Head of caudate nucleus (tissue), 42 donors: ENCODE measurements at places on chromosomes 5 and 9.

DNA sequence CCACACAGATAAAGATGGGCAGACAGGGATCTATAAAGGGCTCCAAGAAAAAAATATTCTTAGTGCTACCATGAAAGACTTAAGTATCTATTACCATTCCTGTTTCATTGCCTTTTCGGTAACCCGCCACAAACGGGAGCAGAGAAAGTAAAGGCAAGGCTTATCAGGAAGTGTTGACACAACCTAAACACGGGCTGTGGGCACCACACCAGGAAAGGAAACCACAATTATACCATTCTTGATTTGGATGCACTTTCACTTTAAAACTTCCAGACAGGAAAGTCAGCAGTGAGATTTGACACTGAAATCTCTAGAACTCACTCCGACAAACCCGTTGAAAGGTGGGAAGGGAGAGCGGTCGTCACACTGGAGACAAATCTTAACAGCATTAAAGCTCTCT, 6.5 kb downstream of the TLE1 start:
- no peak for DNase-seq

GRCh38 chr9:76630916-76631315, 133.3 kb upstream of the PCA3 start:
- no peak for DNase-seq

GRCh38 chr5:171627936-171628632, 157.5 kb upstream of the SMIM23 start:
- no peak for DNase-seq

DNA sequence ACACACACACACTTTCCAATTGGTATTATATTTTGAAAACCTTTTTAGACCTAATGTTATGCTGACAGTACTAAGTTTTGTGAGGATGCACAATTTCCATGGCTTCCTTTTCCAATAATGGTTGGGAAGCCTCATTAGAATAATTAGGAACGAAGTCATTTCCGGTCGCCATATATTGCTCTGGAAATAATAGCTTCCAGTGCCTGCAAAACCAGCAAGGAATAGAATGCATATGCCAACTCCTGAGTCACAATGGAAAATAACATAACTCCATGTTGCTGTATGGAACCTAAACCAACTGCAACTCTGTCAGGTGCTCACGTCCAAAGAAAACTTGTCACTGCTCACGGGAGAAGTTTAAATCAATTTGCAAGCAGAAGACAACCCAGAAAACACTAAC, 222.0 kb downstream of the EBF1 start:
- DNase-seq = no peak

DNA sequence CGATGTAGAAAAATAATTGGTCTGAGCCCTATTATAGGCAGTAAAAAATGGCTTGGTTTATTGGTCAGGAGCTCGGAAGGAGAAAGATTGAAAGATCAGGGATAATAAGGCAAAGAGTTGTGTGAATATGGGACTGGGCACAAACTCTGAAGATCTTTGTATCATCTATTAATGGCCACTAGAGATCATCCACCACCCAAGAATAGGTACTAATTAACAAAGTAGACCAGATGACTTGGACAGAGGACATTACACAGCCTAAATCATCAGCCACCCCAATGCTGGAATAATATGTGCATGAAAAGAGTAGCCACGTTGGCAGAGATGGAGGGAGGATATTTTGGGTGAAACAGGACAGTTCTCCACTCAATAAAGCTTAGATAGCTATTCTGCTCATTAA, 364.1 kb downstream of the EFNA5 start:
- DNase-seq = no peak

DNA sequence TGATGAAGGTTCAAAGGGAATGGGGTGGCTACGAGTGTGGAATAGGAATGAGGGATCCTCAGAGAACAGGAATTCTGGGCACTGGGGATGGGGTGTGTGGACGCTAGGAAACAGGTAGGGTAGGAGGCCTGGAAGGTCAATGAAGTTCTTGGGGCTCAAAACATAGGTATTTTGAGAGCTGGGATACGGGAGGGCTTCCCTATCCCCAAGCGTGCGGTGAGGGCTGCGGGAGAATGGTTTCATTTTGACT, 718 bp downstream of the QSOX2 start:
- DNase-seq = no peak

GRCh38 chr5:82938901-82939725, 138.1 kb downstream of the TMEM167A start:
- DNase-seq = no peak

DNA sequence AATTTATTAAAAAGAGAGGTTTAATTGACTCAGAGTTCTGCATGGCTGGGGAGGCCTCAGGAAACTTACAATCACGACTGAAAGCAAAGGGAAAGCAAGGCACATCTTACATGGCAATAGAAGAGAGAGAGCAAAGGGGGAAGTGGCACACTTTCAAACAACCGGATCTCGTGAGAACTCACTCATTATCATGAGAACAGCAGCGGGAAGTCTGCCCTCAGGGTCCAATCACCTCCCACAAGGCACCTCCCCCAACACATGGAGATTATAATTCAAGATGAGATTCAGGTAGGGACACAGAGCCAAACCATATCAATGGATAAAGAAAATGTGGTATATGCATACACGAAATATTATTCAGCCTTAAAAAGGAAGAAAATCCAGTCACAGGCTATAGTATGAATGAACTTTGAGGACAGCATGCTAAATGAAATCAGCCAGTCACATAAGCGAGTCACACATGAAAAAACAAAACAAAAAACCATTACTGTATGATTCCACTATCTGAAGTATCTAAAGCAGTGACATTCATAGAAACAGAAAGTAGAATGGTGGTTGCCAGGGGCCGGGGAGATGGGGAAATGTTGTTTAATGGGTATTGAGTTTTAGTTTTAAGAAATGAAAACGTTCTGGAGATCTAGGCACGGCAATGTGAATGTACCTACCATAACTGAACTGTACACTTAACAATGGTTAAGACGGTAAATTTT, 83.4 kb upstream of the PCA3 start:
- DNase-seq = no peak

DNA sequence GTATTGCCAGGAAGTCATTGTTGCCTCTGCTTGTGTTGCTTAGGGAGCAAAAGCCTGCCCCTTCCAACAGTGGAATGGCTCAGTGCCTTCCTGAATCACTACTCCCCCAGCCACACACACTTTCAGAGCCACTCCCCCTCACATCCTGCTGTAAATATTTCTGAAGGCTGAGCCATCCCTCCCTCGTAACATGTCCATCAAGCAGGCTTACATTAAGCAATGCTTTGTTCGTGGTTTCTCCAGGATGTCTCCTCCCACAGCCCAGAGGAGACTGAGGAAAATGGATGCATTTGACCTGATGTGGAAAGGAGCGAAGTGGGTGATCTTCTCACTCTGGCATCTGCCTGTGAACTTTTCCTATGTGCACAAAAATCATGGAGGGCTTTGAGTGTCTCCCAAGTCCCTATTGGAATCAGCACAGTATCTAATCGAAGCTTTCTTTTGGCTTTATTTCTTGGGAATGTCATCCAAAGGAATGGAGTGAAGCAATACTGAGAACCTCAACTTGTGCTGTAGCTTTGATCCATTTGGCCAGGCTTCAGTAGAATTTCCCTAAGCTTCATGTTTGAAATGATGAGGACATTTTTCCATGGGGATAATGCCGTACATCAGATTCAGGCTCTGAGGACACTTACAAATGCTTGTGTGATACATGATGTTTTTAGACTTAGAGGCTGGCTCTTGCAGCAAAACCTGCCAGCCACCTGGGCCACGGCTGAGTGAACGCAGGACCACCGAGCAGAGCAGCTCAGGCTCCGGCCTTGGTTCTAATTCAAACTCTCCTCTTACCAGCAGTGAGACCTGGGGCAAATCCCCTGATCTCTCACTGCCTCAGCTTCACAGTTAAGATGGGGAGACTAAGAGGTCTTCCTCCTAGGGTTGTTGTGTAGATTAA, 389.1 kb downstream of the ENC1 start:
- DNase-seq = no peak

GRCh38 chr5:154647114-154647760, 107.9 kb upstream of the LARP1 start:
- no peak for DNase-seq

DNA sequence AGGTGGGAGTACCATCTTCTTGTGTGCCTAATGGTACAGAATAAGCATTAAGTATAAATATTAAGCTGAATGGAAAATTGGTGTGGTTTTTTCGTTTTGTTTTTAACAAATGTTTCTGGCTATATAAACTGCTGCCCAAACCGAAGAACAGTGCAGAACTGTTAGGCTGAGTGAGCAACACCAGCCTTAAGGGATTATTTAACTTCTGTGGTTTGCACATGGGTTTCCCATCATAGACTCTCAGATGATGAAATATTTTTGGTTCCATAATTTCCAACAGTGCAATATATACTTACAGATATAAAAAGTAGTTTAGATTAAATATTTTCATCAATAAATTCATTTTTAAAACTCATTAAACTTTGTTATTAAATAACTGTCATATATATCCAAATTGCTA, 16.4 kb downstream of the C5orf63 start:
- DNase-seq = no peak

DNA sequence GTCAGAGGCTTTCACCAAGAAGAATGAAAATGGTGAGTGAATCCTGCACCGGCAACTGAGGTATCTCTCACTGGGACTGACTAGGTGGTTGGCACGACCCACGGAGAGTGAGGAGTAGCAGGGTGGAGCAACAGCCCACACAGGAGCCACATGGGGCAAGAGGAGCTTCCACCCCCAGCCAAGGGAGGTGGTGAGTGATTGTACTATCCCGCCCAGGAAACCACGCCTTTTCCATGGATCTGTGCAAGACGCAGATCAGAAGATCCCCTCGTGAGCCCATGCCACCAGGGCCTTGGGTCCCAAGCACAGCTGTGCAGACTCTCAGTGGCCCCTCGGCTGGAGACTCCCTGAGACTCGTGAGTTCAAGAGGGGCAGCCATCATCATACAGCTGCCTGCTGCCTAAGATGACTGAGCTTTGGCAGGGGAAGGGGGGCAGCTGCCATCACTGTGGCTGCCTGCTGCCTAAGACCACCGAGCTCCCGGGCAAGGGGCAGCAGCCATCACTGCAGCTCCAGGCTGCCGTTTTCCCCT, 229.5 kb downstream of the AP3B1 start:
- no peak for DNase-seq

GRCh38 chr5:109239456-109239855, 170.3 kb downstream of the PJA2 start:
- DNase-seq = no peak

GRCh38 chr9:33690143-33690933, 105.0 kb upstream of the PRSS3 start:
- no peak for DNase-seq

- DNase-seq = no peak
These were observed 37.9 kb downstream of the ERGIC1 start for GRCh38 chr5:172871982-172872381.

GRCh38 chr5:147921136-147921535, 14.8 kb upstream of the C5orf46 start:
- no peak for DNase-seq

DNA sequence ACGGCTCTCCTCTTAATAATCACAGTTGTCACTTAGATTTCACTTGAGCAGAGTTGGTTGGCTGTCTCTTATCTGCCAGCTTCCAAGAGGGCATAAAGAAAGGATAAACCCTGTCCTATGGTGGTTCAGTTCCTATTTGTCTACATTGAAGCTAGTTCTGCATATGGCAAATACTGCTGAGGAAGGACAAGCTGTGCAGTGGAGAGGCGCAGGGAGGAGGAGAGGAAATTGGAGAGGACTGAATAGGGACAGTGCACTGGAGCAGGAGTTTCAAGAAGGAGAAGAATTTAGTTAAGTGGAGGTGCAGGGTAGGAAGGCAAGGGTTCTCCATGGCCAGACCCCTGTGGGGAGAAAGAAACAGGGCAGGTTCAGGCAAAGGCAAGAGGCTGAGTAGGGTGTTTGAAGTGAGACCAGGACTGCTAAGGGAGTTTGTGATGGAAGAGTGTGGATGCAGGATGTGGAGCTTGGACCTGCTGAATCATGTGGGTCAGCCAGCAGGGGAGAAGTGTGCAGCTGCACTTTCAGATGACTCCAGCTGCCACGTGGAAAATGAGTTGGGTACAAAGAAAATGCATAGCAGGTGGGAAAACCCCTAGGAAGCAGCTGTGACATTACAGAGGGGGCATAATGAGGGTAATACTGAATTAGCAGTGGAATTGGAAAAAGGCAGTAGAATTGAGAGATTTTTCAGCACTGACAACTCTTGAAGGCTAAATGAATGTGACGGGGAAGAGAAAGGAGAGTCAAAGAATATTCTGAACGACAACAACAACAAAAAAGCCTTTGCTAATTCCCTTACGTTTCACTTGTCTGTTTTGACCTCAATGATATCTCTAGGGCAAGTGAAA, 66.8 kb downstream of the MAMDC2 start:
- DNase-seq = no peak

DNA sequence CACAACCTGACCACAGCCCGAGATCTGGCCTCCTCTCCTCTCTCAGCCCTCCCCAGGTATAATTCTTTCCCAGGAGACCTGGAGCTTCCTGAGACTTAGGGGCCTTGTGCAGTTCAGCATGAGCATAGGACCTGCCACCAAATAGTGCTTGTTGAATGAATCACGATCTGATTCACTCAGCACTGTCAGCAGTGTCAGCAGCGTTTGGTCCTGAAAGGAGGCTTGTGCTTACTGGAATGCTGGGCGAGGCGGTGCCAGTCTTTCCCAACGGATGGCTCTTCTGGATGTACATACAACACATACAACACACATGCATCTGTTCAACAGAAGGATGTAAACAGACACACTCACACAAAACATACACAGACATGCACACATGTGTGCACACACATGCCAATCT, 173.3 kb downstream of the COL23A1 start:
- no peak for DNase-seq

GRCh38 chr5:90221951-90222350, 187.6 kb downstream of the CETN3 start:
- DNase-seq = no peak

- no peak for DNase-seq
These were observed 80.3 kb downstream of the OSMR start for GRCh38 chr5:38926121-38926520.

DNA sequence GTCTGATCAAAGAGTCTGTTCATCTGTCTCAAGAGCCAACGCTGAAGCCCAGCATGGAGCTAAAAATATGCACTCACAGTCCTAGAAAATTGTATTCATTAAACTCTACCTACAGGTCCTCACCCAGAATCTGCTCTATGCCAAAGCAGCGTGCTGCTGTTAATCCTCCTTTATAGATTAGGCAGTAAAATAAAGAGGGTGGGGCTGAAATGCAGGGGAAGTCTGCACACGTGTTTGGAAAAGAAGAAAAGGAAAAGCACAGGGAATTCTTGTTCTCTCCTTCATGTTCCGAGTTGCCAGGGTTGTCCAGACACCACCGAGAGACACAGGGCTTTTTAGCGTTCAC, 121.4 kb upstream of the TMEM161B start:
- DNase-seq = no peak

- no peak for DNase-seq
These were observed 269.9 kb downstream of the FANCC start for GRCh38 chr9:95047452-95048224.

DNA sequence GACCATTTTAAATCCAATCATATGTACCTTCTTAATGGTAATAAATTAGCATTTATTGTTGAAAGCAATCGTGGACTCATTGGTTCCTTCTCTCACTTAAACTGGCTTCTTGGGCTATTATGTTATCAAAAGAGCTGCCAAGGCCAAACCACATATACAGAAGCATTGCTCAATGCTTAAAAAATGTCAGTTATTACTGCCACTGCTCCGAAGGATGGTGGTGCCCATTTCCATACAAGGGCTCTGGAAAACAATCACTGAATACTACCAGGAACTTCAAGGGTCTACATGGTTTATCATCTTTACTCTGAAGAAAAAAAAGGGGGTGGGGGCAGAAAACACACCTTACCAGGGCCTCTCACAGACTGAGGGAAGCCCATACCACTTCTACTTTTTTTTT, 104.3 kb downstream of the GNAQ start:
- no peak for DNase-seq
